ENCODE measurements at places on chromosomes 7 and 10. TPM values are rescaled to one million over a fixed set of nuclear protein-coding genes. Genes with fewer than 3 reads are reported as not detected.

TMEM273 gene
- total RNA-seq, result not detected

LAMB4 gene
- total RNA-seq, result 0.64 TPM

OLAH gene
- not detected for total RNA-seq

SEC31B gene
- total RNA-seq, result 2.6 TPM

NUTM2B gene
- total RNA-seq, result 0.32 TPM

UTF1 gene
- total RNA-seq, result not detected

GPER1 gene
- total RNA-seq, result 2.6 TPM

OPN1SW gene
- total RNA-seq, result not detected

SLC18A3 gene
- under 0.01 TPM for total RNA-seq

FAM25C gene
- total RNA-seq, result not detected

NYAP1 gene
- 0.64 TPM for total RNA-seq

GTF2IRD1 gene
- 17.1 TPM for total RNA-seq

CNPY1 gene
- total RNA-seq, result not detected

CFAP58 gene
- 0.64 TPM for total RNA-seq

CYP3A4 gene
- not detected for total RNA-seq

TMEM140 gene
- 5.2 TPM for total RNA-seq

TBL2 gene
- total RNA-seq, result 64.4 TPM

PLAC9 gene
- total RNA-seq, result 0.64 TPM

LEP gene
- total RNA-seq, result not detected

FAM149B1 gene
- total RNA-seq, result 28.5 TPM

SPDYE9 gene
- total RNA-seq, result not detected

ABCC2 gene
- 0.32 TPM for total RNA-seq

AGK gene
- total RNA-seq, result 43.2 TPM

SFTPD gene
- total RNA-seq, result not detected

TDRD1 gene
- 0.64 TPM for total RNA-seq

TBC1D12 gene
- total RNA-seq, result 15.1 TPM

ATOH7 gene
- under 0.01 TPM for total RNA-seq

SLC25A13 gene
- total RNA-seq, result 43.2 TPM

LOXL4 gene
- 68.3 TPM for total RNA-seq

PON2 gene
- total RNA-seq, result 74.1 TPM

ABCB1 gene
- 0.97 TPM for total RNA-seq

GHRHR gene
- total RNA-seq, result not detected

SLC13A1 gene
- total RNA-seq, result not detected

WDR86 gene
- total RNA-seq, result 1.3 TPM

SEMA3D gene
- 3.0 TPM for total RNA-seq

GRM8 gene
- not detected for total RNA-seq

BAZ1B gene
- total RNA-seq, result 64.3 TPM

STOX1 gene
- total RNA-seq, result under 0.01 TPM

NPSR1 gene
- not detected for total RNA-seq

COL1A2 gene
- total RNA-seq, result 2,828 TPM

UNCX gene
- not detected for total RNA-seq

GSTO2 gene
- total RNA-seq, result 1.9 TPM

Data from fibroblast of villous mesenchyme (primary cell).